ENCODE measurements at places on chromosomes 5 and 9.
A peak's percentile ranks its signal among the peaks of the same experiment; 100 is the strongest.

GRCh38 chr5:132506094-132506692, 15.6 kb upstream of the IRF1 start:
- DNase-seq = peak; percentile 97

- DNase-seq = peak; percentile 51
These were observed 590 bp downstream of the RASGRF2 start for GRCh38 chr5:80960531-80961375.

GRCh38 chr9:1979741-1980367, 35.3 kb upstream of the SMARCA2 start:
- DNase-seq = peak; percentile 67

- no peak for DNase-seq
These were observed 11.9 kb downstream of the TRMO start for GRCh38 chr9:97910357-97910756.

DNA sequence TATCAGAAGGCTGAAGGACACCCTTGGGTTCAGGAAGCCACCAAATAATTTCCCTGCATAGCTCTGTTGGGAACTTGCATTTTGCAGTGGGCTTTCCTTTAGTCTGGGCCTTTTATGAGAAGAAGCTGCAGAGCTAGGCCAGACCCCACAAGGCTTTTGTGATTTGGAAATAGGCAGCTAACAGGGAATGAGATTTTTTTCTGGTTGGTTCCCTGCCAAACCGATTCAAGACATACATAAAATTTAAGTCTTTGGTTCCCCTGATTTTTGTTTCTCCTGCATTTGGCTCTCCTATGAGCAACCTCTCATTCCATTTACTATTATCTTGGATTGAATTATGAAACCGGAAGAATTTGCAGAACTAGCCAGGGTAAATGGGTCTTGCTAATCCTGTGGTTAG, 81.5 kb upstream of the PTCH1 start:
- DNase-seq = no peak

DNA sequence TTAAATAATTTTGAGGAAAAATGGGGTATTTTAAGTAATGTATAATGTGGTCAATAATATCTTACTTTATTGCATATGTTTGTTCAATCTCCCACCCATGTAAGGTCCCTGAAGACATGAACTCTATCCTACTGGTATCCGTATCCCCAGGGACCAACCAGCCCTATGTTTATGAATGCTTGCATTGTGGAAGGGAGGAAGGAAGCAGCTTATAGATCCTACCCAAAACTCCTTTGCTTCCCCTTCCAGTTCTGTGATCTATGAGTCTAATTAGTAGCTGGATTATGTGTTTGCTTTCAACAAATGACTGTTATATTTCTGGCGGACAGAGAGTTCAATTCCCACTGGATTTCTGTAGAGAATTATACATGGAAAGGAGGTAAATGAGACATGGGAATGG, 45.6 kb downstream of the CNTRL start:
- DNase-seq = no peak

GRCh38 chr5:95843733-95844223, 21.3 kb upstream of the GLRX start:
- peak; percentile 83 for DNase-seq

GRCh38 chr5:14299666-14300065, 156.5 kb downstream of the TRIO start:
- no peak for DNase-seq

- peak; percentile 16 for DNase-seq
These were observed 143.9 kb upstream of the SLC1A3 start for GRCh38 chr5:36462295-36463021.

DNA sequence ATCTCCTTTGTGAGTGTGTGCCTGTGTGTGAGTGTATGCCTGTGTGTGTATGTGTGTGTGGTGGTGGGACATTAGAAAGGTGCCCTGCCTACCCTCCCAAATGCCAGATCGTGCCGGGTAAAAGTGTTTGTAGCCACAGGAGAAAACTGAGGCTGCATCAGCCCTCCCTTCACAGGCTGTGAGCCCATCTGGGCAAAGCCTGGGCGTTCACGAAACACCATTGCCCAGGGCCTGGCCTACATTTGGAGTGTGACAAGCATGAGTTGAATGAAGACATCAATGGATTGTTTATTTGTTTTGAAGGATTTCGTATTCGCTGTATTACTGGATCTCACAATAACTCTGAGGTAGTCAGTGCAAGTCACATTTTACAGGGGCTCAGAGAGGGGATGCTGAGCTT, 270.8 kb downstream of the NSG2 start:
- DNase-seq = no peak

- no peak for DNase-seq
These were observed 20.9 kb downstream of the GRAMD2B start for GRCh38 chr5:126444137-126444536.

DNA sequence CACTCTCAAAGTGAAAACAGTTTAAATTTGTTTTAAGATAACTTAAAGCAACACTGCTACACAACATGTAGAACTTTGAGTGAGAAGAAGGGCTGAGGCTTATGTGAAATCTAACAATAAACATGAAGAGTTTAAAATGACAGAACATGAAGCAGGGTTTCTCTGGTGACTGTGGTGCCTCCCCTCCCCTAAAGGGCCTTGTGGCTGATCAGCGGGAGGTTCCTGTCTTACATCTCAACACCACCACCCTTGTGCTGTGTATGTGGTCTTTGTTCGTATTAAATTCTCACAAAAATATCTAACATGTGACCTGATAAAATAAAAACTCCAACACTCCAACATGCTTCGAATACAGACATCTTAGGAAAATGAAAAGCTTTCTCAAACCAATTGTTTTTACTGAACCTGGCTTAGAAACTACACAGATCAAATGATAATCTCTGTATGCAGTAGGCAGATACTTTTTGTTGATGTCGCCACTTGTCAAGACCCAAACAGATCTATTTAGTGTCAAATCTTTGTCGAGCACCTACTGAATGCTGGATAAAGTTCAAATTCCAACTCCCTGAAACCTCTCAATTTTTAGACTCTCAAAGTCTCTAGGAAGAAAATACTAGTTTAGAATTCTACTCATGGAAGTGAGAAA, 9.9 kb upstream of the IQGAP2 start:
- no peak for DNase-seq
